ENCODE measurements at places on chromosomes 16 and 17.

GRCh38 chr16:57026778-57027062 is 37.4 kb downstream of the NLRC5 start:
- no peak for DNase-seq

GRCh38 chr16:86755571-86756006 is 177.2 kb downstream of the FOXL1 start:
- no peak for DNase-seq

- no peak for DNase-seq
Observed at GRCh38 chr17:65527857-65528591, 33.4 kb downstream of the AXIN2 start.

DNA sequence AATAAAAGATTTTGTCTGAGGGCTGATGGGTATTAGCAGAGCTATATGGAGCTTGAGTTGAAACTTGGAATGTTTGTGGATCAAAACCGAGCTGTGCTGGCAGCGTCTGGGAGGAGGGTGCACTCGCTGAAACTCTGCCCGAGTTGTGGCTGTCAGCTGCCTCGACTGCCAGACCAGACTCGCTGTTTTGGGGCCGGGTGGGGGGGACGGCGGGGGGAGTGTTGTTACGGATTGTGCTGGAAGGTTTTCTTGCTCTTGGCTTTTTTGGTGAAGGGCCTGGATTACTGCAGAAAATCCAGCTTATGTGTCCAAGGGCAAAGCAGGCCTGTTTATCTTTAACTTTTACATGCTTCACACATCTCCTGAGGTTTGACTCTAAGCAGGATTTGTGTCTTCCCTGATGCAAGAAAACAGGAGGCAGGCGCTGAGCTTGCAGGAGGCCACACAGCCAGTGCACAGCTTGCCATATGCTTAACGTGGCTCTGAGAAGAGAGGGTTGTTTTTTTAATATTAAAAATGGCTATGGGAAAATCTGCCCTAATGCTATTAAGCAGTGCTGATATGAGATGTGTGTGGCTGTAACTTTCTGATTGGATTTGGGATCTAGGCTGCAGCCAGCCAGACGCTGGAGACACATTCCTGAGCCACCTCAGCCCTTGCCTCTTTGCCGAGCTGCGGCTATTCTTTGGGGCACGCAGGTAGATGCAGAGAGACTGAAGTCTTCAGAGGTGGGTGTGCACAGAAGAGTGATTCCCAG is 20.5 kb upstream of the RPTOR start:
- no peak for DNase-seq

GRCh38 chr16:54696522-54696921 is 234.1 kb upstream of the IRX5 start:
- DNase-seq = no peak
